ENCODE measurements at places on chromosomes 11 and 22.

DNA sequence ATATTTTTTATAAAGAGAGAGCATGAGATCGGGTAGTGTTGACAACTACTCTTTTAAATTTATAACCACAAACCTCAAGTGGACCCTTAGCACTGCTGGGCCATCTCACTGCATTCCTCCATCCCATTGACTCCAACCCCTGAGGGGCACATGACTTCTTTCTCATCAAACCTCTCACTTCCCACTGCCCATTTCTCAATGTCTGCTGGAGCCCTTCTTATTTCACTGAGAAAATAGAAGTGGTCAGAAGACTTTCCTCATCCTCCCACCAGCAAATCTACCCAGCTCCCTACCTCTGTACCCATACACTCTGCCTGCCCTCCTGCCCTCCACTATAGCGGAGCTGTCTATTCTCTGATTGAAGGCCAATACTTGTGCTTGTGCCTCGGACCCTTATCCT lies 370.6 kb upstream of the MPPED2 start:
- no peak for DNase-seq

DNA sequence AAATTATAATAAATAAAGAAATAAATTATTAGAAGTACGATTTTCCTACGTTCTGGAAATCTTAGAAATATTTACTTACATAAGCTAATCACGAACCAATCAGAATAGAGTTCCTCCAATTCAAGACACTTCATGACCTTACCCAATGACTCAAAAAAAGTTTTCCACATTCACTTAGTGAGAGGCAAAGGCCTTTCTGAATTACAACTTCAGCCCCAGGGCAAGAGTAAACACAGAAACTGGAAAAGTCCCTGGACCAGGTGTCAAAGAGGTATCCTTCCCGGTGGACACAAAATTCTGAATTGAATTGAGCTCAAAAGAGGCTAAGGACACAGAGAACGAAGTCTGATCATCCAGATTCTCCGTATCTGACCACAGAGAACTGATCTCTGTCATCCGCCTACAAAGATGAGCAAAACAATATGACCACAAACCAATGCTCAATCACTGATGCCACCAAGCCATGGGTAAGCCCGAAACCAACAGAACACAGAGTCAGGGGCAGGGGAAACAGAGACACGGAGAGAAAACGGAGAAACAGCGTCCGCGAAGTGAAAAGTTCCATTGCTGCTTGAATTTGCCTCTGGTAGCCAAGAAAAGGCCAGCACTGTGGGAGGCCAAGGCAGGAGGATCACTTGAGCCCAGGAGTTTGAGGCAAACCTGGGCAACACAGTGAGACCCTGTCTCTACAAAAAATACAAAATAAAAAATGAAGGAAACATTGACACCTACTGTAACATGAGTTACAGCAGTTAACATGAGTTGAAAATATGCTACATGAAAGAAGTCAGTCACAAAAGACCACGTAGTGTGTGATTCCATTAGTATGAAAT lies 6.8 kb downstream of the BID start:
- DNase-seq: peak; percentile 58

DNA sequence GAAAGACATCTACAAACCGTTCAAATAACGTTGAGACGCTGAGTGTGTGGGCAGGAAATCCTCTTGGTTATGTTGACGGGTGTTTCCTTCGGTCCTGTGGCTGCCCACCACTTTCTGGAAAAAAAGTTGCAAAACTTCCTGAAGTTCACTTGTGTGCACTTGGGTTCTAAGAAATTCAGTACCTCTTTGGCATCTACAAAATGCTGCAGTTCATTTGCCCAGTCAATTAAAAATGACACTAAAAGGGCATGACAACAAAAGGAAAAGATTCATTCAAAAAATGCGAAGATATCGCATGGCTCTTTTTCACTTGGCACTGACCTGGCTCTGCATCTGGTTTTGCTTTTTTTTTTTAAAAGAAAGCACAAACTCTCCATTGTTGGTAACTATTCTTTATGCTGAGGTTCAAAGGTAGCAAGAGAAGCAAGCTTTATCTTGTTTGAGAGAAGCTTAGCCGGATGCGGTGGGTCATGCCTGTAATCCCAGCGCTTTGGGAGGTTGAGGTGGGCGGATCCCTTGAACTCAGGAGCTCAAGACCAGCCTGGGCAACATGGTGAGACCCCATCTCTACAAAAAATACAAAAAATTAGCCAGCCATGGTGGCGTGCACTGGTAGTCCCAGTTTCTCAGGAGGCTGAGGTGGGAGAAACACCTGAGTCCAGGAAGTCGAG lies 10.6 kb upstream of the XBP1 start:
- DNase-seq: peak; percentile 52

GRCh38 chr22:26461188-26461810 lies 22.3 kb downstream of the HPS4 start:
- DNase-seq: no peak

DNA sequence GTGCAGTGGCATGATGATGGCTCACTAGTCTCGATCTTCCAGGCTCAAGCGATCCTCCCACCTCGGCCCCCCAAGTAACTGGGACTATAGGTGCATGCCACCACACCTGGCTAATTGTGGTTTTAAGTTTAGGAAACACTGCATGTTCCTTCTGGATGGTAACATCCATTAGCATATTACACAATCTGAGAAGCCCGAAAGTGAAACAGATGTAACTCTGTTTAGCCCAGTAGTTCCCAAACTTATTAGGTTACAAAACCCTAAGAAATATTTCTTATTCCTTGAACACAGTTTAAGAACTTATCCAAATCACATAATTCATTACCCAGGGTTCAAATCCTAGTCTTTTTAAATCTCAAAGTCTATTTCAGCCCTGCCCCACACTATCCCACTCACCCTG lies 28.3 kb downstream of the POLDIP3 start:
- DNase-seq: no peak

DNA sequence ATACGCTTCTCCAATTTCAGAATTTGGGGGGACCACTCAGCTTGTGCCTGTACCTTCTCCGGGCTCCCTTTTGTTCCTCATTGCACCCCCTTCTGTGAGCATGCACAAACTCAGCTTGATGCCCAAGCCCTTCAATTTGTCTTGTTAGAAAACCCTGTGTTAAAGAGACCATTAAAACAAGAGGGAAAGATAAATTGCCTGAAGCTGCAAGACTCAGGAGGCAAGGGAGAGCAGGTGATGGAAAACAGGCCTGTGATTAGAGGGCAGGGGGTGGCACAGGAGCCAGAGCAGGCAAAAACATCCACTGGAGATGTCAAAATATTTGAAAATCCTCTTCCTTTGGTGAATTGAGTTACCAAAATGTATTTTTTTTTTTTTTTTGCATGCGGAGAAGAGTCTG lies 121.7 kb downstream of the MIAT start:
- no peak for DNase-seq

DNA sequence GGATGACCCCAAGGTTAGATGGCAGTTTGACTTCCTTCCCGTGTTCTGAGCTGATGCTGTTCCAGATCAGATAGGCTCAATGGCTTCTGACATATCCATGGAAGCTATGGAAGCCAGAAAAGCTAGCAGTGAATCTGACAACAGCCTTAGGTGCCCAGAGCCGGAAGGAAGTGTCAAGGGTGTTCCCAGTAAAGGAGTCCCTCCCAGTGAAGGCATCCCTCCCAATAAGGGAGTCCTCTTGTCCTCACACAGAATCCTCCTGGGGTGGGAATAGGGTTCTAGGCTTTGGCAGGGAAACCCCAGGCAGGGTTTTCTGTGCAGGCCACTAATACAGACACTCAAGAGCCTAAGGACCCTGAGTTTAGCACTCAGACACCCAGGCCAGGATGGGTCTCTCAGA lies 47.0 kb upstream of the ISX start:
- no peak for DNase-seq

DNA sequence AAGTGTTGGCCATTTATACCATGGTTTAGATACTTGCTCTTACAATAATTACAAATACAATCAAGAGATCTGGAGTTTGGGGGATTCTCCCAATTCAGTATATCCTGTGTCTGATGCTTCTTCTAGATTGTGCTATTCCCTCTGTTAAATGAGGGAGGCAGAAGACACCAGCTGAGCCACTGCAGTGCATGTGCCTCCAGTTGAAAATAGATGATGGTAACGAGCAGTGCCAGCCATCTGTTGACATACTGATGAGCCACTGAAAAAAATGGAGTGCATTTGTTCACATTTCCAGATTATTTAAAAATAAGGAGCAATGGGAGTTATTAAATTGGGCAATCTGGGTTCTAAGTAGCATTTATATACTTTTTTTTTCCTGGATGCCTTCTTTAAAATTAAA lies 1428.0 kb upstream of the TENM4 start:
- no peak for DNase-seq

- DNase-seq: no peak
Observed at GRCh38 chr11:40337118-40337517, 1122.3 kb downstream of the LRRC4C start.

DNA sequence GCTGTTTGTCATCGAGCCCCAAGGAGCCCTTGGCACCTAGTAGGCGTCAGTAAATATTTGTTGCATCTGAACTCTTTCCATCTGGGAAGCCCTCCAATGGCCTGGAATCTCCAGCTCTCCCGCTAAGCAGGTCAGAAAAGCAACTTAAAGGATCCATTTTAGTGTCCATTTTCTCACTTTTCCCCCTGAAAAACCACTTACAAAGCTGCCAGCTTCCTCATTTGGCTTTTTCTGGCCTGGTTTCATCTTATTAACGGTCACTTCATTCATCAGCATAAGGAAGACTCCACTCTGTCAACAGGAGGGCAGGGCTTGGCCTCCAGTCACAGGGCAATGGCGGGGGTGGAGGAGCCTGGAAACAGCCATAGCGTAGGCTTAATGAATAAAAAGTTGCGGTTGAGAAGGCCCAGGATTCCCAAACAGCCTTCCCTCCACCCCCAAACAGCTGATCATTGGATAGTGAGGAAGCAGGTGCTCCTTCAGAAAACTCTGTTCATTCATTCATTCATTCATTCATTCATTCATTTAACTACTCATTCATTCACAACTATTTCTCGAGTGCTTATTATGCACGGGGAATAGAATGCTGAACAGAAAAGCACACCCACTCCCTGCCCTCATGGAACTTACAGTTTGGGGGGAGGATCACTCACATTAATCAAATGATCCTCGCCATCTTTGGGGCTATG lies 104.5 kb upstream of the RCN1 start:
- no peak for DNase-seq

DNA sequence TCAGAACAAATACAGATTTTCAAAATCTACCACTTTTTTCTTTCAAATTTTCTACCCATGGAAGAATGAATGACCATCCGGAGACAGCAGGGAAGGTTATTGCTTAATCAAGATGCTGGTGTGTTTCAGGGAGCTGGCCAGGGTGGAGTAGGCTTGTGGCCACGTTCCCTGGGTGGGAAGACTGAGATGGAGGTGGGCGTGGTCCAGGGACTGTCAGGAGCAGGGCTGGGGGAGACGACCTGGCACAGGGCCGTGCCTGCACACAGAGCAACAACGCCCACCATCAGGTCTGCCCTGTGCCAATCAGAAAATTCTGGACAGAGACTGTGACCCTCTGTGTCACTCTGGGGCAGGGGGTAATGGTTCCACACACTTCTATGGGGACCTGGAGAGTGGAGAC lies 7.1 kb upstream of the APOBEC3H start:
- DNase-seq: no peak

GRCh38 chr22:49719046-49719445 lies 108.6 kb downstream of the BRD1 start:
- no peak for DNase-seq

- DNase-seq: no peak
Observed at GRCh38 chr11:76094740-76095139, 111.6 kb downstream of the WNT11 start.

GRCh38 chr11:2588809-2589537 lies 110.8 kb downstream of the KCNQ1OT1 start:
- no peak for DNase-seq

DNA sequence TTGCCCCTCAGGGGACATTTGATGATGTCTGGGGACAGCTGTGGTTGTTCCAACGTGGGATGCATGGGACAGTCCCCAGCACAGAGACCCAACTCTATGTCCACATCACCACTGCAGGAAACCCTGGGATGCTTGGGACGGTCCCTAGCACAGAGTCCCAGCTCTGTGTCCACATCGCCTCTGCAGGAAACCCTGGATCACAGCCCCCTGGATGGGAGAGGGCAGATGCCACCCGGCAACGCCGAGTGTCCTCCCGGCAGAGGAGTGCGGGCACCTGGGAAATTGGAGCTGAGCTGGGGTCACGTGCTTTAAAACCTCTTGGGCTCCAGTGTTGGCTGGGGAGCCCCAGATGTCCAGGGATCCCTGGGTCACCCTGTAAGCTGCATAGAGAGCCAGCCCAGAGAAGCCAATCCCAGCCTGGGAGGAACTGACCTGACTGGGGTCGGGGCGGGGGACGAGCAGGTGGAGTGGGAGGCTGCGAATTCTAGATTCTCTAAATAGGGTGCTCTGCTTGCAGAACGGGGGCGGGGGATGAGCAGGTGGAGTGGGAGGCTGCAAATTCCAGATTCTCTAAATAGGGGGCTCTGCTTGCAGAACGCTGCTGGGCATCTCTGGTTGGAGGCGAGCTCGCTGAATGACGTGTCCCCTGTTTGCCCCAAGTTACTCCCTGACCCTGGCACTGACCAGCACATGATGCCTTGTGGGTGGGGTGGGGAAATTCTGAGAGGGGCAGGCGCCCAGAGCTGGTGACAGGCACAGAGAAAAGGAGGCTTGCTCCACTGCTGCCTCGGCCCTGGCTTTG lies 1197.8 kb downstream of the BRD1 start:
- no peak for DNase-seq

GRCh38 chr11:35272391-35272902 lies 133.5 kb downstream of the CD44 start:
- no peak for DNase-seq

GRCh38 chr11:115944596-115944995 lies 440.4 kb upstream of the CADM1 start:
- no peak for DNase-seq

DNA sequence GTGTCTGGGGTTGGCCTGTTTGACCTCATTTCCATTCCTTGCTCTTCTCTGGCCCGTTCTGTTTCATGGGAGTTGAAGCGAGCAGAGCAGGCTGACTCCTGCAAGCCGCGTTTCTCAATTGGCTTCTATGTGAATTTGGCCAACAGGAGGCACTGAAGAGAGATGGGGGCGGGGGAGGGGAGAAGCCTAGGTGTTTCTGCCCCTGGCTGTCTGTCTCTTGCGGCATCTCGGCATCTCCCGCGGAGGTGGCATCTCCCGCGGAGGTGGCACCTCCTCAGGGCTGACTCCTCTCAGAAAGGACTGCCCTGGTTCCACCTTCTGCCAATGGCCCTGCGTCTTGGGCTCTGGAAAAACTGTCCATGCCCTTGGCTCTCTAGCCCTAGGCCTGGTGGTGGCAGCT lies 125.6 kb upstream of the CSNK2A3 start:
- DNase-seq: no peak

DNA sequence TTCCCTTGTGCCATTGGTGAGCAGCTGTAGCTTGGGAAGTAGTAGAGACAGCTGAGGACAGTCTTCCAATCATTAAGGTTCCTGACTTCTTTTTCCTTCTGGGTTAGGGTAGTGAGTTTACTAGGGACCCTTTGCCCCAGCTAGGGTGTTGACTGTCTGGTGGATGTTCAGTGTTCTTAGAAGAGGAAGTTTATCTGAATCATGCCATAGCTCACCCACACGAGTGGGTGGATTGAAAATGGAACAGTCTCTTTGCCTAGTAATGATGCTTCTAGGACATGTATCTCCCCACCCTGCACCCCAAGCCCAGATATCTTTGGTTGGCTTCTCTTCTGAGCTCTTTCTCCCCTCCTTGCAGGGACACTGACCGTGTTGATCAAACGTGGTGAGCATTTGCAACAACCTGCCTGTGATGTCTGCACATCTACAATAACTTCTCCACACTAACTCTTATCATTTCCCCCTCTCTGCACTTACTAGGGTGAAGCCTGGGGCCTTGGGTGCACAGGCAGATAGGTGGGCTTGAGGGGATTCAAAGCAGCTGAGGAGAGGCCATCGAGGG lies 57.1 kb upstream of the HORMAD2 start:
- DNase-seq: no peak

All from naive thymus-derived CD4-positive, alpha-beta T cell (primary cell).